Astrocyte of the cerebellum (primary cell): ENCODE measurements at places on chromosomes 7 and 10.
A peak's percentile ranks its signal among the peaks of the same experiment; 100 is the strongest.

DNA sequence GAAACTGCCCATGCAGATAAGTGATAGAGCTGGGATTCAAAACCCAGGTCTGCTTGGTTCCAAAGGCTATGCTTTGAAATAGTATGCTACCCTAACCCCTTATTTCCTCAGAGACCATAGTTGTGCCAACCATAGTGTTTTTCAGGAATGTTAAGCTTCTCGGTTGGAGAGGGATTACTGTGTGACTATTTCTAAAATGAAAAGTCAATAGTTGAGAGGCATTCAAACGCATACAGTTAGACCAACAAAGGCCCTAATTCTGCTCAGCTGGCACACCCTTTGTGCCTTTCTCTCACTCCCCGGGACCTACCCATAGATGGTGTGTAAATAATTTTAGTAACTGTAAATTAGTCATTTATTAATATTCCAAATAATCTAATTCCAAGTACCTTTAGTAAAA is 64.6 kb upstream of the RNF148 start:
- DNase-seq: no peak

GRCh38 chr10:7264313-7264756 is 146.5 kb downstream of the SFMBT2 start:
- DNase-seq: no peak

DNA sequence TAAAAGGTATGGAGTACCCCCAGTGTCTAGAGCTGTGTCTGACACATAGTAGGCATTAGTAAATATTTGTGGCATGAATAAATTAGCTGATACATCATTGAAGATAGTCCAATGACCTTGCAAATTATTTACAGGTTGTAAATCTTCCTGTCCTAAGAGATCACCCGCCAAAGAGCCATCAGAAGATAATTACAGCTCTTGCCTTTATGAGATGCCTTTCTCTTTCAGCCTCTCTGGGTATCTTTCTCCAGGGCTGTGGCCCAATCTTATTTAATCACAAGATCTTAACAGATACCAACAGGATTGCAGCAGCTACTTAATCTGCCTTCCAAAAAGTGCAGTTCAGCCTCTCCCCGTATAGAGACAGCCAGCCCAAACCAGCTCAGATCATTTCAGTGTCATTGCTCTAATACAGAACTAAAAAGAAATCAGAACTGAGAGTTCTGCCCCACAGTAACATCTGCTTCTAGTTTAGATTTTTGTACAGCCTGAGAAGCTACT is 41.5 kb downstream of the MYOF start:
- DNase-seq: no peak

GRCh38 chr7:131096267-131096927 is 231.3 kb upstream of the MKLN1 start:
- DNase-seq: no peak

- DNase-seq: no peak
Observed at GRCh38 chr10:79241990-79242619, 105.2 kb upstream of the PPIF start.

DNA sequence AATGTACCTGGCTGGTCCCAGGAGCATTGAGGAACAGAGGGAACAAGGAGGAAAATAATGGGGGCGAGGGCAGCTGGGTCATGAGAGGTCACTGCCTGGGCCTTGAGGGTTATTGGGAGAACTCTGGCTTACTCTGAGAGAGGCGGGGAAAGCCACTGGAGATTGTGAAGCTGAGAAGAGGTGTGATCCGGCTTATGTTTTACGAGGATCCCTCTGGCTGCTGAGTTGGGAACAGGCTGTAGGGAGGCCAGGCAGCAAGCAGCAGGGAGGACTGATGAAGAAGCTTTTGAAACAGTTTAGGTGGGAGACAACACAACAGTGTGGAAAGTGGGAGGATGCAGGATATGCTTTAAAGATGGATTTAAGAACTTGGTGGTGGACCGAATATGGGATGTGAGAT is 87.3 kb downstream of the FANK1 start:
- DNase-seq: no peak

- DNase-seq: no peak
Observed at GRCh38 chr7:121259826-121260225, 69.0 kb upstream of the WNT16 start.

- peak; percentile 74 for DNase-seq
Observed at GRCh38 chr10:88157981-88158465, 294.6 kb downstream of the PTEN start.

GRCh38 chr10:65754112-65754511 is 1171.7 kb upstream of the LRRTM3 start:
- no peak for DNase-seq

GRCh38 chr10:43200538-43201390 is 62.5 kb downstream of the CSGALNACT2 start:
- DNase-seq: no peak

DNA sequence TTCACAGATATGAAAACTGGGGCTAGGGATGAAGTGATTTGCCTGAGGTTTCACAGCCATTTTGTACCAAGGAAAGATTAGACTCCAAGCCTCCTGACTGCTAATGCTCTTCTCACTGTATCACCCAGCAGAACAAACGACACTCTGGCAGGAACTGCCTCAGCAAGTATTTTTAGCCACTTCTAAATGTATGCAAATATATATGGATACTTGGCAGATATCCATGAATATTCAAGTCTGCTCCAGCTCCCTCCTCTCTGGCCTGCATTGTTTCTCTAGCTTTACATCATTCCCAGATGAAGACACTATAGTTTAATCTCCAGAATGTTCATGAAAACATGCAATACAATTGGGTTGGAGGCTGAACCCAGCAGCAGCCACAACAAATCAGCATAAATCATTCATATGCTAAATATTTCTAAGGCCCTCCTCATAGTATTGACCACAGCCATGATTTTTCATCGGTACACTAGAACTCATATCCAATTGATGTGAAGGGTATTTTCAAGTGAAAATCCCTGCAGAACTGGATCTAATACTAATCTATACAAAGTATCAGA is 65.5 kb downstream of the HPSE2 start:
- DNase-seq: no peak

DNA sequence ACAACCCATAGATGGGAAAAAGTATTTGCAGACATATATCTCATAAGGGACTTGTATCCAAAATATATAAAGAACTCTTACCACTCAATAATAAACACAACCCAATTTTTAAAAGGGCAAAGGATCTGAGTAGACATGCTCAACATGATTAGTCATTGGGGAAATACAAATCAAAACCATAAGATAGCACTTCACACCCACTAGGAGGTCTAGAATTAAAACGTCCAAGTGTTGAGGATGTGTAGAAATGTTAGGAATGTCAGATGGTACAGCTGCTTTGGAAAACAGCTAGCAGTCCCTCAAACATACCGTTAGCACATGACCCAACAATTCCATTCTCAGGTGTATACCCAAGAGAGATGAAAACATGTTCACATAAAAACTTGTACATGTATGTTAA is 8.3 kb downstream of the PSTK start:
- DNase-seq: no peak

DNA sequence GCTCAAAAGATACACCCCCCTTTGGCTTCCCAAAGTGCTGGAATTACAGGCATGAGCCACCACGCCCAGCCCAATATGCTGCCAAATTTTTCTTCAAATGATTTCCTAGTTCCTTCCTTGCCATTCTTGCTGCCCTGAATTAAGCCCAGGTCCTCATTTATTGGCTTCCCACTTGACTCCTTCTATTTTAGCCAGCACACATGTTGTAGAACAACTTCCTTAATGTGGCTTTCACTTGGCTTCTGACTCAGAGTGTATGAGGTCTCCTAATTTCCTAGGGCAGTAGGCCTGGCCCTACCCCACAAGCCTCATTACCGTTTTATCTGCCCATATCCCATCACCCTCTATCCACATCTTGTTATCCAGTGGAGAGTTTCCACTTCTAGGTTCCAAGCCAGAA is 21.8 kb upstream of the HIPK2 start:
- no peak for DNase-seq

- peak; percentile 91 for DNase-seq
Observed at GRCh38 chr10:10605551-10606081, 412.1 kb upstream of the CELF2 start.

- DNase-seq: no peak
Observed at GRCh38 chr7:139620676-139621344, 97.3 kb downstream of the CLEC2L start.

- DNase-seq: no peak
Observed at GRCh38 chr7:72793791-72794190, 34.2 kb downstream of the TYW1B start.

GRCh38 chr7:90764848-90765570 is 168.9 kb downstream of the CDK14 start:
- no peak for DNase-seq

DNA sequence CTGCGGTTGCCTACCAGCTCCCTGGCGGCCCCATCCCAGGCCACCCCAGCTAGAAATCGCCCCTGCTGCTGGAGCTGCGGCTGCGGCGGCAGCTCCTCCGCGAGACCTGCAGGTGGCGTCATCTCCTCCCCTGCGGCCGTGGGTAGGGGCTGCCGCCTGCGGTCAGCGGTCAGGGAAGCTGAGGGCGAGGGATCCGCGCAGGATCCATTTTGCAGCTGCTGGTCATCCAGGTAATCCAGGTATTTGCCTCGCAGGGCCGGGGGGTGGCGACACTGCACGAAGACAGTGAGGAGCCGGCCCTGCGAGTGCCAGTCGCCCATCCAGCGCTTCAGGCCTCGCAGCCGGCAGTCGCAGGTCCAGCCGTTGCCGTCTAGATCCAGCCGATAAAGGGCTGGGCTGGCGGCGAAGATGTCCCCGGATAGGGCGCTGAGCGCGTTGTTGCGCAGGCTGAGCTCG is 1.5 kb downstream of the TRIL start:
- DNase-seq: no peak

- DNase-seq: no peak
Observed at GRCh38 chr7:96316949-96317348, 4.9 kb downstream of the SLC25A13 start.

GRCh38 chr7:51080622-51081269 is 235.9 kb downstream of the COBL start:
- peak; percentile 12 for DNase-seq

- no peak for DNase-seq
Observed at GRCh38 chr7:1858435-1859265, 188.6 kb downstream of the ELFN1 start.

GRCh38 chr10:131568866-131569265 is 257.3 kb upstream of the TCERG1L start:
- no peak for DNase-seq

DNA sequence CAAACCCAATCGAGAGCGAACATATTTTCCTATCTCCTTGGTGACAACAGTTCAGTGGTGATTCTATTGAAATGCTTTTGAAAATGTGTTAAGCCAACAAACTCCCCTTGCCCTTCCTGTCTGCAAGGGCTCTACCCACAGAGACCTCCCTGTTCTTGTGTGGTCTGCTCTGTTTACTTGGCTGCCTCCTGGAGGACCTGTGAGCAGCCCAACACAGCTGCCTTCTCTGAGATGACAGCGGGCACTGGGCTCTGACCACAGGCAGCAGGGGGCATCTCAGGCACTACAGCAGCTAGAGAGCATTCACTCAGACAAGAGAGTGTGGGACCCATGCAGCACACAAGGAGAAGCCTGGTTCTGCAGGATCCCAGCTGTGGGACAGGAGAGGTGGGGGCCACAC is 416.4 kb downstream of the TCERG1L start:
- DNase-seq: no peak
